Right ventricle myocardium inferior (tissue), 1 donor: ENCODE measurements at places on chromosomes 7 and 10. TPM values are rescaled to one million over a fixed set of nuclear protein-coding genes. Genes with fewer than 3 reads are reported as not detected.

GRCh38 chr7:90830308-90830707 is 234.2 kb downstream of the CDK14 start:
- DNase-seq: no peak

DNA sequence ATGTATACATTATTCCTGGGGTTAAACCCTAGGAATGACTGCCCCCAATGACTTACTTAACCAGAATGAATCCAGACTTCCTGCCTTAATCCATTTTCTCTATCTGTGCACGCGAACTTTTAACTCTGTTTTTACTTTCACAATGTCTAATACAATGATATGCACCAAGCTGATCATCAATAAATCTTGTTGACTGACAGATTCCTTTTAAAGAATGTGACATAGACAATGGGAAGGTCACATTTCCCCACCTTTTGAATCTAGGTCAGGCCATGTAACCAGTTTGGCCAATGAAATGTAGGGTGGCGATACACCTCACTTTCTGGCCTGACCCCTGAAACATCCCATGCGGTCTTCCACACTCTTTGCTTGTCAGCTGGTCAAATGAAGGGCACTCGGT is 23.2 kb upstream of the ELAPOR2 start:
- no peak for DNase-seq

DNA sequence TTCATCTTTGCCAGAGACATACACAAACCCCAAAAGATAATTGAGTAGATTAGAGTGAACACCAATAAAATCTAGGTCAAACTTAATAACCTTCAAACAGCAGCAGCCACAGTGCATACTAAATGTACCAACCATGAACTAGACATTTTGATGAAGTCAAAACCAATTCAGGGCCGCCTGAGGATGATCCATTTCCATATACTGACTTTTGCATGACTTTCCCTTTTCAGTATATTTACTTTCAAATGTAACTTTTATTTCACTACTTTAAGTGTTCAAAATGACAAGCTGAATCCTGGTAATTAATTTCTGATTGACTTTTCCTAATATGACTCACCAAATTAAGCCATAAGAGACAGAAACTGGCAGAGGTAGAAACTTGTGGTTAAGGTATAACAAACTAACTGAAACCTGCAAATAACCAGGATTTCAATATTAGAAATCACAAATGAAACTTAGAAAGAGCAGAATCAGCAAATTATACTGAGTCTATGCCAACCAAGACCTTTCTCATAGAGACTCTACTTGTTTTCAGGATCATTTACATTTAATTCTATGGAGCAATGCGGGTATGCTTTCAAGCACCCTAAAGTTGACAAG is 171.9 kb upstream of the LRRN3 start:
- DNase-seq: no peak

GRCh38 chr7:158274996-158275395 is 312.6 kb downstream of the PTPRN2 start:
- DNase-seq: no peak

DNA sequence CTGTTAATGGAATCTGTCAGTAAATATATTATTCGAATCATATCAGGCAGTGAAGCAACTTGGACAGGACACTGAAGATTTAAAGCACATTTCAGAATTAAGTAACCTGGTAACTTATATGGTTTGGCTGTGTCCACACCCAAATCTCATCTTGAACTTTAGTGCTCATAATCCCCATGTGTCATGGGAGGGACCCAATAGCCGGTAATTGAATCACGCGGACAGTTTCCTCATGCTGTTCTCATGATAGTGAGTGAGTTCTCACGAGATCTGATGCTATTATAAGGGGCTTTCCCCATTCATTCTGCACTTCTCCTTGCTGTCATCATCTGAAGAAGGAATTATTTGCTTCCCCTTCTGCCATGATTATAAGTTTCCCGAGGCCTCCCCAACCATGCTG is 83.2 kb upstream of the COL1A2 start:
- no peak for DNase-seq

DNA sequence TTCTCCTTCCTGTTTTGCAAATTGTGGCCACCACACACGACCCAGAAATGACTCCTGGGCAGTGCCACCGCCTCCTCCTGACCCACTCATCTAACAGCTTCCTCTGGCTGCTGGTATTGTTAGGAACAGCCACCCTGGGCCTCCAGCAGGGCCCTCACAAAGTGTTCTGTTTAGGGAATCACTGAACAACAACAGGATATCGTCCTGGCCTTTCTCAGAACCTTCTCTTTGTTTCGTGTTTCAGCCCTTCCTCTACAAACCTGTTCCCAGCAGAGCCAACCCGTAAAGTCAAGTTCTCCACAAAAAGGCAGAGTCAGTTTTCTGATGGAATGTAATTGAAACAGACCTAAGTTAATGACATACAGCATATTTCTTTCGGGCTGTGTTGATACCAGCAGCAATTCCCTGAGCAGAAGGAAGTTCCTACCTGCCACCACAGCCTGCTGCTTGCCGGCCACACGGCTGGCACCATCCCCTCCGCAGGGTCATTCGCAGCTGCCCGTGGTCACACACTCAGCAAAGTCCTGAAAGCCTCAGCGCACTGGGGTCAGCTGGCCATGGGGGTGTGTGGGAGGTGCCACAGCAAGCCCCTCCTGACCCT is 91.7 kb upstream of the PITRM1 start:
- DNase-seq: no peak

DNA sequence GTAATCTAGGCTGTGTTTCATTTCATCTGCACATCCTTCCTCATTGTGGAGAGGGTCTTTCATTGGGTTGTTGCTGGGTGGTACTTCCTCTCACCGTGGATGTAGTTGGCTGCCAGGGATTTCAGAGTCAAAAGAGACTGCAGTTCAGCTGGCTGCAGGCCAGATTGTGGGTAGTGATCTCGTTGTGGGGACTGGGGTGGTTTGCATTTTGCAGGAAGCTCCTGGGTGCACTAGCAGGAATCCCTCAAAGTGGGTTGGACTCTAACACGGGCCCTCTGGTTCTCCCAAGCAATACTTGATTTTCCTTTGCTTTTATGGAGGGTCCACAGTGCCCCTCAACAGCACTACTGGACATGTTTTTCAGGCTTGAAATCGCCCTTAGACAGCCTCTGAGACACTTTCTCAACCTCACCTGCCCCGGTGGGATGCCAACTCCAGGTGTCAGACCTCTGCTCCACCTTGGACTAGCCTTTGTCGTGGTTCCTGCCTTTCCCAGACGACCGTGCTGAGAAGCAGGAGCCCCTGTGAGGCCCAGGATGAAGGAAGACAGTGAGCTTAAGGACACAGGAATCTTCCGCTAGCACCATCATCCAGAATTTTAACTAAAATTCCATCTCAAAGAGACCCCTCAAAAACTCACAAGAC is 23.9 kb upstream of the ZNF273 start:
- DNase-seq: no peak

GRCh38 chr7:128937647-128938543 is at the start of gene IRF5:
IRF5 (plus strand) TSS chr7:128937927; CDS start chr7:128942082, 4,155 bp downstream.
- peak; percentile 88 for DNase-seq

The TMEM184A gene
- 0.32 TPM for total RNA-seq

The KCNH2 gene
- total RNA-seq: 97.3 TPM

The RBP3 gene
- not detected for total RNA-seq

The TFEC gene
- 1.6 TPM for total RNA-seq

The GIMAP8 gene
- total RNA-seq: 14.9 TPM

GRCh38 chr10:110918269-110918642 is 724 bp downstream of the BBIP1 start:
- peak; percentile 98 for DNase-seq

DNA sequence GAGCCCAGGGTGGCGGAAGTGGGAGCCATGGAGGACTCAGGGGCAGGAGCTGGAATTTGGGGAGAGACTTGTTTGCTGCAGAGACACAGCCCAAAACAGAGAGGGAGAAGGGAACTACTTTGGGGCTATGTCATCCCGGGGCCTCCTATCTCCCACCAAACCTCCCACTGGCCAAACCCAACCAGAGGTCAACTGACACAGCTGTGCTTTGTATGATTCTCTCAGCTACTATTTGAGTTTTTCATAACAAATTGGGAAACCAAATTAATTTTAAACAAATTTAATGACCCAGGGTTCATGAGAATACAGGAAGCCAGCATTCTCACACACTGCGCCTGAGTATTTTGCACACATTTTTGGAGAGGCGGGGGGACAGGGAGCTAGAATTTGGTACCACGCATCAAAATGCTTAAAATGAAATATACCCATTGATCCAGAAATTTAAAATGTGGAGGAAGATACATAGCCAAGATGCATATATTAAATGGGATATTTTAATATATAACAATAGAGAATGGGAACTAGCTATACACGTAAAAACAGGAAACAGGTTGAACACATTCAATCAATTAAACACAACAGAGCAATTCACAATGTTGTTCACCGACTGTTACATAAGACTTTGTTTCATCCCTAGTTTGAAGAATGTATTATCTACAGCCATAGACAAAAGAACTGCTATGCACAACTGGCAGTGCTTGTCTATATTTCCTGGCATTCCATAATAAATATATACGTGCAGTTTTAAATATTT is 105.3 kb downstream of the PARD3 start:
- no peak for DNase-seq

The C7orf33 gene
- total RNA-seq: not detected

DNA sequence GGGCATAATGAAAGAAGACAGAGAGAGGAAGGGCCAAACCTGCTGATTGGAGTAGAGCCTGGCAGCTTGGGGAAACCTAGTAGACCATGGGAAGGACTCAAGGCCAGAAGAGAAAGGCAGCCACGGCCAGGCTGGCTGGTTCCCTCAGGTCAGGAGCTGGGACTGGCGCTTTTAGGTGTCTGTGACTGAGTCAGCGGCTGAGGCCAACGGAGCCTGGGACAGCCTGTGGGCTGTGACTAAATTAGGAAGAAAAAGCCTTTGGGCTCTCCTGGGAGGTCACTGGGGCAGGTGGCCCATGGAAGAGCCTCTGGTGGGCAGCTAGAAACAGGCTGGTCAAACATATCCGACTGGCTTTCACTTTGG is 108.9 kb upstream of the PDCD4 start:
- peak; percentile 63 for DNase-seq

DNA sequence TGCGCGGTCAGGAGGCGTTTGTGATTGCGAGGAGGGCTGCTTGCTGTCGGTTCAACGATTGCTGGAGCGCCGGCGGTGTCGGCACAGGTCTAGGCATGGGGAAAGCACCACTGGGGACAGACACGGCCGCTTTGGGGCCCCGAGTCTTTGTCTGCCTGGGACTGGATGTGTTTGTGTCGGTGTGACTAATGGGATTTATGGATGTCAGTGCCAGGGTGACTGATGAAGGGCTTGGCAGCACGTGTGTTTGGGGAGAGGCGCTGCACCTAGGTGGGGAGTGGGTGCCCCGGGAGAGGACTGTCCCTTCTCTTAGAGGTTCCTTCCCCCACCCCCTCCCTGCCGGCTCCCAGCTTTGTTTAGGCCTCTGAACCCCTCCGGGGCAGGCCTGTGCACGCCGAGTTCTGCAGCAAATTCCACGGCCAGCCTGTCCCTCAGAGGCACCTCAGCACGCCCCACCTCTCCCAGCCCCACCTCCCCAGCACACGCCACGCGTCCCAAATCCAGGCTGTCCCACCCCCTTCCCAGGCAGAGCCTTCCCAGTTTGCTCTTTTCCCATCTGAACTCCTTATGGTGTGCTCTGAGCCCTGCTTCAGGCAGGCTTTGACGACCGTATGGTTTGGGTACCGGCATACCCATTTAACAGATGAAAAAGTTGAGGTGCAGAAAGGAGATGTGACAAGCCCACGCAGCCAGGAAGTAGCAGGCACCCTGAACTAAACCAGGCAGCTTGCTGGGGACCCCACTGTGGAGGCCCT is 6.4 kb upstream of the TNRC18 start:
- DNase-seq: peak; percentile 74

The PPRC1 gene
- total RNA-seq: 14.3 TPM

- DNase-seq: no peak
Observed at GRCh38 chr7:27201580-27202017, 1.7 kb upstream of the HOXA13 start.

GRCh38 chr10:130511766-130512165 is 375.6 kb downstream of the GLRX3 start:
- DNase-seq: no peak

- no peak for DNase-seq
Observed at GRCh38 chr10:45375101-45375500, 1.1 kb downstream of the ALOX5 start.
